ENCODE measurements at places on chromosomes 6 and 20. TPM values are rescaled to one million over a fixed set of nuclear protein-coding genes. Genes with fewer than 3 reads are reported as not detected.

DNA sequence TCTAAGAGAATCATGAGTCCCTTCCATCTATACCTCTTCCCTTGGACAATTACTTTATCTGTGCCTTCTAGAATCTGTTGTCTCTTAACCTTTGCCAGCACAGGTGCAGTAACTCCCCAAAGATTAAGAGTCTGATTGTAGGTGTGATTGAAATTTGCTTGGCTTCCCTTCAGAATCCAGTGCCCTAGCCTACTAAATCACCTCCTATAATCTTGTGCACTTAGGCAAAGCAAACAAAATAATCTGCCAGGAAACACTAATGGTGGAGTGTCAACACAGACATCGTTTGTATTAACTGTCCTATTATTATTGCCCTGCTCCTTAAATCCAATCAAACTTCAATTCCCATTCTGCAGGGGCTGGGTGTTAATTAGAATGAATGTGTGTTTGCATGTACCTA, 28.0 kb downstream of the ID4 start:
- no peaks in the 10 kb centered on the region for H3K4me1 ChIP-seq
- no peaks in the 10 kb centered on the region for H3K36me3 ChIP-seq
- no peak overlapping the region for H3K27ac ChIP-seq
- DNase-seq, result no peak
- no peaks in the 10 kb centered on the region for H3K27me3 ChIP-seq
- no peak overlapping the region for H3K4me3 ChIP-seq

- H3K36me3 ChIP-seq, result no peaks in the 10 kb centered on the region
- no peak overlapping the region for H3K27ac ChIP-seq
- H3K4me1 ChIP-seq, result peaks cover 21% of the 10 kb centered on the region
- no peaks in the 10 kb centered on the region for H3K27me3 ChIP-seq
Observed at GRCh38 chr6:138958595-138958994, 29.5 kb downstream of the REPS1 start.

GRCh38 chr6:166570929-166571713, 15.4 kb downstream of the RAMACL start:
- H3K4me1 ChIP-seq, result no peaks in the 10 kb centered on the region
- no peak overlapping the region for H3K27ac ChIP-seq
- H3K27me3 ChIP-seq, result no peaks in the 10 kb centered on the region
- H3K4me3 ChIP-seq, result no peak overlapping the region
- no peaks in the 10 kb centered on the region for H3K36me3 ChIP-seq

The HTR1B gene
- total RNA-seq, result not detected
